NCI-H2029 (cell line): ENCODE measurements at places on chromosomes 2 and 18.

DNA sequence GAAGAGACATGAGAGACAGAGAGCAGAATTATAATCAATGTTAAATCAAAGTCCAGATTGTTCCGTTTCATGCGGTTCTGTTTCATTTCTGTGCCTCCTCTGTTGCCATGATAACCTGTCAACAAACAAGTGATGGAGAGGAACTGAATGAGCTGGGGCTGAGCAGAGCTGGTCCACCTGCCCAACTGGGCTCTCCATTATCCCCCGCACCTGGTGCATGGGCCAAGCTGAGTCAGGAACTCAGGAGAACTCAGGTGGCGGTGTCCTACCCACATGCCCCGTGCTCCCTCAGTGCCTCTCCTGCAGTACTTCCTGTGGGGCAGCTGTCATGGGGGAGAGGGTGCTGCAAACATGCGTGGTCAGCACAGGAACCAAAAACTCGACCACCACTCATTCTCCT is 178.8 kb downstream of the TTC32 start:
- DNase-seq: no peak

GRCh38 chr2:36002941-36003340 is 352.6 kb upstream of the CRIM1 start:
- DNase-seq: no peak

GRCh38 chr18:25133879-25134278 is 218.1 kb downstream of the ZNF521 start:
- no peak for DNase-seq

DNA sequence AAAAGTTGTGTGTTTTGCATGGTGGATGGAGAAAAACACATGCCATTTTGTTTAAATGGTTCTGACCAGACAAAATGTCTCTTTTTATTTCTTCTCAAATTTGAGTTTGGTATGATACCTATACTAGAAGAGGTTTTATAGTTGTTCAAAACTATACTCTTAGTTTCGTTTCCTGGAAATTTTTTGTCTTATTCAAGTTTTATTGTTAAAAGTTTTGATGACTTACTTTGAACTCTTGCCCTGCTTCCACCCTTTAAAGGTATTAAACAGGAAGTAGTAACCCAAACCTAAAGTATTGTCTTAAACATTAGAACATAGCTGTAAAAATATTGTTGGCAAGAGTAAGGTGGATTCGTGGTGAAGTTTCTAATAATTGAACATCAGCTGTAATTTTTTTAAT is 98.2 kb downstream of the BABAM2 start:
- no peak for DNase-seq

DNA sequence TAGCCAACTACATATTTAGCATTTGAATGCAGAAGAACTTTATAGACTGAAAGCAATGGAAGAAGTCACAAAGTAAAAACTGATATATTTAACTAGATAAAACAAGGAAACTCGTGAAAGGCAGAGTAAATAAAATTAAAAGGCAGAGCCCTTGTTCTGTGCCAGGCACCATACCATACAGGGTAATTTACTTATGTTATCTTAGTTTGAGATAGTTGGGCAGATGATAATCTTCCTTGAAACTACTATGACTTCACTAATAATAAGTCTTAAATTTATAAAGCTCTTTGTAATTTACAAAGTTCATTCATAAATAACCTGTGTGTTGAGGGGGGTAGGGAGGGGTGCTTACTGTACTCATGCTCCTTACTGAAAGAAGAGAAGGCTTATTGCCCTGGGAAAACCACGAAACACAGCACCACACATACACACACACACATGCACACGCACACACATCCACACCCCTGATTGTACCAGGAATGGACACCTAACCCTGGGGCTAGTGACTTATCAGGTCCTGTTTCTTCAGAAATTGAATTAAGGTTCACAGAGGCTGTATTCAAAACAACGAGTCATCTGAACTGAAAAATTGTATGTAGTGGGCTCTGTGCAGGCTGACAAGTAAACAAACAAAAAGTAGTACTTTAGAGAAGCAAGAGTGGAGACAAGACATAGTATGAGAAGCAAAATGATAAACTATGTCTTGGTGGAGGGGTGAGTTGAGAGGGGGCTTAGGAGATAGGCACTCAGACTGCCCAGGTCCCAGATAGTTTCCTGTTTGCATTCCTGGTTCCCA is 38.1 kb downstream of the AGFG1 start:
- DNase-seq: no peak
